ENCODE measurements at places on chromosomes 7 and 10.

GRCh38 chr7:100607111-100607510, 4.9 kb downstream of the PCOLCE start:
- DNase-seq: no peak

GRCh38 chr7:4604456-4604940, 77.6 kb upstream of the FOXK1 start:
- no peak for DNase-seq

DNA sequence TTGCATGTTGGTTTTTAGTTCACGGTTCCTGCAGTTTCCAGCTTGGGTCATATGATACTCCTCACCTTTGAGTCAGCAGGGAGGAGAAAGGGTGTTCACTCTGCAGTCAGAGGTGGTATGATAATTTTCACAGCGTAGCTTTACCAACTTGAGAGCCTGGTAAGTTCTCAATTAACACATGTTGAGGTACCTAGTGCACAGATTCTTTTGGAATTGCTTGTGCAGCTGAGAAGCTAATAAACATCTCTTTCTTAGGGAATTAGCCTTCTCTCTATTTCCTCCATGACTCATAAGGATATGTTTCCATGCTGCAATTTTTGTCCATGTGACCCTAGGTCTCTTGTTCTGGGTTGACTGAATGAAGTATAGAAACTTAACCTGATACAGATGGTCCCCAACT, 166.6 kb downstream of the KIF20B start:
- DNase-seq: no peak

GRCh38 chr10:44471410-44471809, 86.5 kb upstream of the CXCL12 start:
- DNase-seq: no peak

GRCh38 chr10:97913193-97913592, 63.5 kb downstream of the GOLGA7B start:
- DNase-seq: no peak

DNA sequence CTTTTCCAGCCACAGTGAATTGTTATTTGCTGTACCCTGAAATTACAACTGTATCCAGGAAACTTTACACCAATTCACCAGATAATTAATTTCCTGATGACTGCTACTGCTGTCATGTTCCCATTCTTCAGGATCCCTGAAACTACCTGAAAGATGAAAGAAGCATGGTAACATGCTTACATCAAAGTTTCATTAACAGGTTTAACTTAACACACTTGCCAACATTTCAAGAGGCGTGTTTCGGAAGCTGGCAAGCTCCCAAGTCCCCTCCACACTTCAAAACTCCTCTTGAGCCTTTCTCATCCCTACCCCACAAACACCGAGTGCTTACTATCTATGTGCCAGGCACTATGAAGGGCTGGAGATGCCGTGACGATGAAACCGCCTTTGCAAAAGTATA, 88.6 kb downstream of the MPP7 start:
- no peak for DNase-seq

Measured in body of pancreas (tissue), 4 donors.